ENCODE measurements at places on chromosomes 2 and 18.

GRCh38 chr2:187081461-187081860 is 232.5 kb upstream of the ZSWIM2 start:
- no peak for DNase-seq

GRCh38 chr2:165645930-165646831 is 147.9 kb downstream of the GALNT3 start:
- no peak for DNase-seq

DNA sequence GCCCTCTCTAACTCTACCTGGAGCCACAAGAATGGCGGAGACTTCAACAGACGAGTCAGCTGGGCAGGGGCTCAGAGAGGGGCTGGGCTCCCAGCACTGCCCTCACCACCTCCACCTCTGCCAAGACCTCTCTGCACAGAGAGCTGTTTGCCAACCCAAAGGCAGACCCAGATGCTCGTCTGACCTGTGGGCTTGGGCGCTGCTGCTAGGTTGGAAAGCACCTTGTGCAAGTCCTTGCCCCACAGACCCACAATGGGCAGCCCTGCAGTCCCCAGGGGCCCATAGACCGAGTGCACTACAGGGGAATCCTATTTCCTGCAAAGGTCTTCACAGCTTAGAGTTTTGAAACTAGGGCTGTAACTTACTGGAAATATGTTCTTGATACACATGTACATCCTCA is 13.3 kb downstream of the ACKR3 start:
- DNase-seq: no peak

DNA sequence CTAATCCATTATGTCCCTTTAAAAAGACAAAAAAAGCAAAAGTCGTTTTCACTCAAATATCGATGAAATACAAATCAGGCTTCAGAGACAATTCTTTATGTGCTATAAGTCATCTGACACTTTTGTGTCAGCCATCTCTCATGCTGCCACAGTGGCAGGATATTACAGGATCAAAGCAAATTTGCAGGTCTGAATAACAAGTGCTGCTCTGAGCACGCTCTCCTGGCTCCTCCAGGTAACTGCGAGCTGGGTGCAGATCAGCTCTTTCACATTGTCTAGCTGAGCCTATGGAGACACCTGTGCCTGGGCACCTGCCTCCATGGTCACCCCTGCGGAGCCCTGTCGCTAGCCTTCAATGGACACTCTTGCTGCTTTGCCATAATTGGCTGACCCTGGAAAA is 250.2 kb upstream of the RAB12 start:
- DNase-seq: no peak

DNA sequence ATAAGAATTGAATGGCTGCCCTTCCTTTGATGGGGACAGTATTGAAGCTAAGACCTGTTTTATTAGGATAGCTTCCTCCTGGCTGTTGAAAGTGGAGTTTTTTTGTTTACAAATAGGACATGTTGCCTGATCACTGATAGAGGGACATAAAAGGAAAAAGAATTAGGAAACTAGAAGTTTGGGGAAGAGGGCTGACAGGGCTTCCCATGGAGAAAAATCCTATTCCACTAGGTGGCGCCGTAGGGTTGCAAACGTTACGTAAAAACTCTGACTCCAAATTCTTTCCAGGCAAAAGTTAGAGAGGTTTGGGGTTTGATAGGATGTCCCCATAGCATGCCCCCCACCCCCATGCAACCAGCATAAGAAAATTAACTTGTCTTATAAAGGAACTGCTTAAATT is 11.1 kb upstream of the RBFA start:
- no peak for DNase-seq

DNA sequence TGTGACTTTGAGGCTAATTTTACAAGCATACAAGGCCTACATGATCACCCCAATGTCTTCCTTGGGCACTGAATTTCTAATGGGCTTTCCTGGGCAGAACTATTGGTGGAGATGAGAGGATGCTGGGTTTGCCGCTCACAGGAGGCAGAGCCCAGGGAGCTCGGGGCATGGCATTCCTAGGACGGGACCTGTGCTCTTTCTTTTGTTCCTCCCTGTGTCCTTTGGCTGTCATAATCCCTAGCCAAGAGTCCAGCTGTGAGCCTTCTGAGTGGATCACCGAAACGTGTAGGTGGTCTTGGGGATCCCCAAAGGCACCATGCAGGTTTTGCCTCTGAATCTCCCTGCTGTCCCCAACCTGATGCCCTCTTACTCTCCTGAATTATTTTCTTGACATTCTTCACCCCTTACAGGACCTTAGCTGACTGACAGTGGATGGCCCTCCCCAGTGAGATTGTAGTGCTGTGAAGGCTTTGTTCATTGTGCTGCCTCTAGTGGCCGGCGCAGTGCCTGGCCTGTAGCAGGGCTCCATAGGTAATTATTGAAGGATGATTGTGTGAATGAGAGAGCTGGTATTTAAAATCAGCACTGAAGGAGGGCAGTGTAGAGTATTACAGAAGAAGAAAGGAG is 221.9 kb downstream of the ZNF407 start:
- no peak for DNase-seq

- no peak for DNase-seq
Measured at GRCh38 chr18:62282188-62282629, 42.9 kb upstream of the TNFRSF11A start.

DNA sequence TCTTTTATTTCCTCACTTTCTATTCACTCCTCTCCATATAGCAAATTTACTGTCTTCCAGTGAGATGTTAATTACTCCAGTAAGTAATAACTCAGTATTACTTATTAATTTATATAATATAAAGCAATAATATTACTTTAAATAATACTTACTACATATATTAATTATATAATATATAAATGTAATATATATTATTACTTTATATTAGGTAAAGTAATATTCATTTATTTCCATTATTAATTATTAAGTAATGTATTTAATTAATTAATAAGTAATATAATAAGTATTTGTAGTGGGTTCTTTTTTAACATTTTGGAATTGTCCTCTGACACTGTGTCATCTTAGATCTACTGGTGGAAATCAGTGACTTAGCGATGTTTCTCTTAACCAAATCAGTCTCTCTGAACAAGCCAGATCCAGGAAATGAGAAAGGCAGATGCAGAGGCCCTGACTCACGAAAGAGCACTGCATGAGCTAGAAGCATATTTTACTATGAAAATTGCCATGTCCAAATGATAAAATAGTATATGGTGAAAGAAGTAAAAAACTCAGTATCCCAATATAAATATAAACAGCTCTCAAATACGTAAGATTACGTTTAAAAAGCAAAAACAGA is 115.9 kb downstream of the DSEL start:
- DNase-seq: no peak

- DNase-seq: no peak
Measured at GRCh38 chr2:72841462-72842125, 15.8 kb upstream of the EXOC6B start.

DNA sequence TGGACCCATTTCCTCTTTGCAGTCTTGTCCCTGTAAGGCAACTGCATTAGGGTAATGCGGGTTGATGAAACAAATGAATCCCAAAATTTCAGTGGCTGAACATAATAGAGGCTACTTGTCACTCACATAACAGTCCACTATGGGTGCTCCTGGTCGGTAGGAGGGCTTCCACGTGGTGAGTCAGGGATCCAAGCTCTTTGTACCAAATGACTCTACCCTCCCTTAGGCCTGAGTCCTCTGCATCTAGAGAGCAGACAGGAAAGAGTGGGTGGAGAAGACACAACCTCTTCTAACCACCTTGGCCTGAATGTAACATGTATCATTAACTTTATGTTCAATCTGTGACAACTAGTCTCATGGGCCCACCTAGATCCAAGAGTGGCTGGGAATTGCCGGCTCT is 86.2 kb upstream of the HAAO start:
- no peak for DNase-seq

DNA sequence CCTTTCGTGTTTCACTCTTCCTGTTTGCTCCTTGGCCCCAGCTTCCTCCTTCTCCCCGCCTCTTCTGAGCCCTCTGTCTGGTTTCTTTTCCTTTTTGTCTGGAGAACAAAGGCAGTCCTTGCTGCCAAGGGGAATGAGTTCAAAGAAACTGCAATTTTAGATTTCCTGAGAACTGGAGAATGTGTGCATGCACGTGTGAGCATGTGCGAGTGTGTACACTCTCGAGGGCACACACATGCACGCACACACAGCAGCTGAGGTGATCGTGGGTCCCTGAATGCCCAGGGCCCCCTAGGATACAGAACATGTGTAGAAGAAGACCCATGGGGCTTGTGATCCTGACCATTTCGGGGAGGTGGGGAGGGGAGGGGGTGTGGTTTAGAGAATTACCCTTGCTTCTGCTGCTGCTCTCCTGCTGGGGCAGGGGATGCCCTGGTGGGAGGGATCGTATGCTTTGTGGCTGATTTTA is 151.8 kb downstream of the DYSF start:
- peak; percentile 59 for DNase-seq

DNA sequence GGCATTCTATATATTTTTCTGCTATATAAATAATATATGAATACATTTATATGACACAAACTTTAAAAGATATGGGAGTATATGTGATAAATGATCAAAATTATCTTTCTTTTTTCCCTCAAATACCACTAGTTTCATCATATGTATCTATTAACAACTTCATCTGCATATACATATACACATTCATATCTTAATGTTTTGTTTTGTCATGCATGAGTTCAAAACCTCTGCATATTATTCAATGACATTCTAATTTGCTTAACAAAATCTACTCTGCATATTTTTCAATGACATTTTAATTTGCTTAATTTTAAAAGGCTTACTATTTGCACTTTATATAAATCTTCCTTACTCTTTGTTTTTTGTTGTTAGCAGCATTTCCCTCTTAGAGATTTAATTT is 276.2 kb downstream of the PIK3C3 start:
- DNase-seq: no peak

DNA sequence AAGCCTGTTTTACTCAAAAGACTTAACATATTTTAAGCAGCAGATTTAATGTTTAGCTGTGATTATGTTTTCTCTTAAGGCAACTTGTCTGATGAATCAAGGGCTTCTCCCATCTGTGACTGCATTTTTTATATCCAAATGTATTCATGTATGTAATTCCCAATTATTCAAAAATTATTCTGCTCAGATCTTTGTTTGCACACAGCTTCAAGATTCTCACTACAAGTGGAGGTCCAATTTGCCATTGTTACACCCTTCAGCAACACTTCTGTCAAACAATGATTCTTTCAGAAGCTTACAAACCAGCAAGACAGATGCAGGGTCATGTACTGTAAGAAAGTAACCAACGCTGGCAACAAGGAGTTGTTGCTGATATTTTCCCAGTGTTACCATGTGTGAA is 5.9 kb upstream of the LRPPRC start:
- no peak for DNase-seq

- DNase-seq: no peak
Measured at GRCh38 chr2:238169048-238169707, 10.4 kb downstream of the ERFE start.

GRCh38 chr18:7658701-7659100 is 91.6 kb downstream of the PTPRM start:
- no peak for DNase-seq
